ENCODE measurements at places on chromosomes 2 and 18.

GRCh38 chr18:44915213-44915612 is 234.5 kb downstream of the SETBP1 start:
- DNase-seq = no peak

DNA sequence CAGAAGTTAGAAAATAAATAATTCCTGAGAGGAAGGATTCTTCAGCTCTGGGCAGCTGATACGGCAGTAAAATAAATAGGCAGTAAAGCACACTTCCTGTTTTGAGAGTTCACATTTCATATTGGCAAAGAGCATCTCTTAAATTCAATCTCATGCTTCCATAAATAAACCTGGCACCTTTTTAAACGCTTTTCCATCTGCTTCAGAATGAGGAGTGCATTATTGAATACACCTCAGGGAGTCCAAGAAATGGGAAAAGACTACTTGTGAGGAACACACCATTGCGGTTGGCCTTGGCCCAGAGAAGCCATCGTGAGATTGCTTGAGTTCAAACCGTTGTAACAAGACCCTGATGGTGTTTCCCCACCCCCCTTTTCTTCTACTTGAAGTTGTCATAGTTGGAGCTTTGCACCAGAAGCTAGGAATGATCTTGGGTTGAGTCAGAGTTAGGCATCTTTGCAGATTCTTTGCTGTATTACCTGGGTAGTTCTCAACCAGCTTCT is 123.9 kb downstream of the RDH14 start:
- DNase-seq = no peak

DNA sequence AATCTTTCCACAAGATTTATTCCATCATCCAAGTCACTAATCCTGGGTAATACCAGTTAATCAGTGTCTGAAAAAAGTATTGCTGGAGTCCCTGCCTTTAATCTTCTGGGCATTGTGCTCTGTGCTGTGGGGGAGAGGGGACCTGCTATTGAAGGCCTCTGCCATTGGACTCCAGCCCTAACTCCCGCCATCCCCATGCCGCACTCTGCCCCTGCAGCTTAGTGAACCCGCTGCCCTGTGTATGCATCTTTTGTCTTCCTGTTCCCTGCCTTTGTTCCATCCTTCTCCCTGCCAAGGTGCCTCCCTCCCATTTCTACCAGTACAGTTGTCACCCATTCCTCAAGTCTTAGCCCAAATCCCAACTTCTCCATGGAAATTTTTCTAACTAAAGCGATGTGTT is 113.8 kb upstream of the EPAS1 start:
- DNase-seq = no peak

DNA sequence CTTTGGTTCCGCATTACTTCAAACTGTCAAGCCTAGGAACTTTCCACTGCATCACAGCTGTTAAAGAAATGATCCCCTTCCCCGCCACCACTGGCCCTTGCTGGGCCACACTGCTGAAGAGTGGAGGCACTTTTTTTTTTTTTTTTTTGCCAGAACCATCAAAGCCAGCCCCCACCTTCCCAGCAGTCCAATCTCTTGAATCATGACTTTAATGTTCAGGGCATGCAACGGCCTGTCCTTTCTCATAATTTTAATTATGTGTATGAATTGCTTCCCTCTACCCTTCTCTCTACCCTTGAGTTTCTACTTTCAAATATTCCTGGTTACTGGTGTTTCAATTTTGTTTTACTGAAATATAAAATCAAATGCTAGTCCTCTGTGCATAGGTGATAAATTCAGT is 102.1 kb upstream of the LMAN1 start:
- no peak for DNase-seq

- DNase-seq = no peak
These were observed 114.7 kb downstream of the MAP4K4 start for GRCh38 chr2:101812226-101812625.

DNA sequence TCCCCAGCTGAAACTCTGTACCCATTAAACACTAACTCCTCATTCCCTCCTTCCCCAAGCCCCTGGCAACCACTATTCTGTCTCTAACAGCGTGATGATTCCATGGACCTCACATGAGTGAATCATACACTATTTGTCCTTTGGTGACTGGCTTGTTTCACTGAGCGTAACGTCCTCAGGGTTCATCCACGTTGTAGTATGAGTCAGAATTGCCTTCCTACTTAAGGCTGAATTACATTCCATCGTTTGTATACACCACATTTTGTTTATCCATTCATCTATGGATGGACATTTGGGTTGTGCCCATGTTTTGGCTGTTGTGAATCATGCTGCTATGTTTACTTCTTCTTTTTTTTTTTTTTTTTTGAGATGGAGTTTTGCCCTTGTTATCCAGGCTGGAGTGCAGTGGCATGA is 19.6 kb upstream of the CABLES1 start:
- DNase-seq = no peak

DNA sequence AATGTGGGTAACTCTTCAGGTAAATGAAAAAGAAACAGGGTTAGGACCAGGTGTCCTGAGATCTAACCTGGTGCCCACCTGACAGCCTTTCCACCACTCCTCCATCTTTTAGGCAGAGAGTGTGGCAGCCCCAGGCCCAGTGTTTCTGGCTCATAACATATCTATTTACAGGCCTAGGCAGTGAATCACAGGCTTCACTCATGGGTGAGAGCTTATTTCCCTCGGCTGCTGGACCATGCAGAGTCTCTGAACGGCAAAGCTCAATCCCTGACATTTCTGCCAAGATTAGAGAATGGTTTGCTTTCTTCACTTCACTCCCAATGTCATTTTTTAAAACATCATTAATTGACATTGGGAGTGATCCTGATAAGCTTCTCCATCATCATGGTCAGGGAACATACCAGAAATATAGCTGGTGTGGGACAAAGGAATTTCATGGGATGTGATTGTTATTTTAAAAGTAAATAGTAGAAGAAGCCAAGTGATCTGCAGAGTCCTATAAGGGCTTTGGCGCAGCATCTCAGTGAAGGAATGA is 323.9 kb downstream of the SETBP1 start:
- DNase-seq = no peak

DNA sequence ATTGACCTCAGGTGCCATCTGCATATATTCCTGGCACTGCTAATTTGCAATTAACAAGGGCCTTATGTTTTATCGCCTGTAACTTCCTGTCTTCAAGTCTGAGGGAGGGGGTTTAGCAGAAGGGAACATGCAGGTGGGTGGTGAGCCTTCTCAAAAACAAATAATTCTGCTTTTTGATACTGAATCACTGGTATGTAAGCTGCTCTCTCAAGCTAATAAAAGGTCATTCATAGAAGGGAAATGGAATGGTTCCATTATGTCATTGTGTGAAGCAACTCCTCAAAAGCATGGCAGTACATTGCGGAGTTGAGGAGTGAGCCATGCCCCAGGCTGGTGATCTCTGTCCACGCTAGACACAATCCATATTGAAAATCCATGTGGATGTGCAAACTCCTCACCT is 414.8 kb upstream of the ID2 start:
- no peak for DNase-seq

- DNase-seq = no peak
These were observed 1337.2 kb upstream of the NRXN1 start for GRCh38 chr2:52369178-52369577.

DNA sequence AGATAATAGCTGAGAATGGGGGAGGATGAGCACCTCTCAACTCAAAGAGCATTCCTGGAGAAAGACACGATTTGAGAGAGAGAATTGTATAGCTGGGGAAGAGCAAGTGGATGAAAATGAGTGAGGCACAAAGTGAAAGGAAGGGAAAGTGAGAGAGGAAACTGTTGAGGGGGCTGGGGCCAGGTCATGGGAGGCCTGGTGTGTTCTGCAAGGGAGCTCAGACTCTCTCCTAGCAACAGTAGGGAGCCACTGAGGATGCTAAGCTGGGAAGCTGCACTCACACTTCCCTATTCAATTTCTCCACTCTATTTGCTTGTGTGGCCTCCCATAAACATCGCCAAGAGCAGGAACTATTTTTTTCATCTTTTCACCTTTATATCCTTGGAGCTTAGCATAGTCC is 14.8 kb downstream of the EVA1A start:
- no peak for DNase-seq

DNA sequence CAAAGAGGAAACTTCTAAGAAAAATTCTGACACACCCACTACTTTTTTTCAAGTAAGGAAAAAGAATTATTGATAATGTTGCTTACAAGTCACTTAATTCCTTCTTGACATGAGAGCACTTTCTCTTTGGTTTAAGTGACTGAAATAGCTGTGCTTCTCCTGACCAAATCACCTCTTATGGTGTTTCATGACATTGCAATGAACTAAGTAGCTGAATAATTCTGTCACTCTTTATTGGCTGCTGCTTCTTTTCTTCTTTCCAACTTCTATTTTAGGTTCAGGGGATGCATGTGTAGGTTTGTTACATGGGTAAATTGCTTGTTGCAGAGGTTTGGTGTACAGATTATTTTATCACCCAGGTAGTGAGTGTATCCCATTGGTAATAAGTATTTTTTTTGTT is 447.6 kb upstream of the NETO1 start:
- no peak for DNase-seq

DNA sequence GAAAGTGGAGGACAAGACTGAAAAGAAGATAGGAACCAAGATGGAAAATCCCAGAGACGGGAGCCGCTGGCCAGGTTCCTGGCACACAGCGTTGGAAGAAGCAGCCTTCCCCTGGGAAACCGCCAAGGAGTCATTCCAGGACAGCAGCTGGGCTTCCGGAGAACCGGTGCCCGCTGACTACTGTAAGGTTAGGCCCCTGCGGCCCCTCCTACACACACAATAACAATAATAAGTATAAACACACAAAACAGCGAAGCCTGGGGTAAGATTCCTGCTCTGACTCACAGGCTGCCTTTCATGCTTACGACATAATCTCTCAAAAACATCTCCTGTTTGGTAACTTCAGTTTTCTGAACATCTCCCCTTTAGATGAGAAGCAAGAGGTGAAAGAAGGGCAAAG is 28.1 kb upstream of the MYCN start:
- DNase-seq = no peak

- DNase-seq = no peak
These were observed 105.5 kb downstream of the RNF144A start for GRCh38 chr2:7022492-7023385.

DNA sequence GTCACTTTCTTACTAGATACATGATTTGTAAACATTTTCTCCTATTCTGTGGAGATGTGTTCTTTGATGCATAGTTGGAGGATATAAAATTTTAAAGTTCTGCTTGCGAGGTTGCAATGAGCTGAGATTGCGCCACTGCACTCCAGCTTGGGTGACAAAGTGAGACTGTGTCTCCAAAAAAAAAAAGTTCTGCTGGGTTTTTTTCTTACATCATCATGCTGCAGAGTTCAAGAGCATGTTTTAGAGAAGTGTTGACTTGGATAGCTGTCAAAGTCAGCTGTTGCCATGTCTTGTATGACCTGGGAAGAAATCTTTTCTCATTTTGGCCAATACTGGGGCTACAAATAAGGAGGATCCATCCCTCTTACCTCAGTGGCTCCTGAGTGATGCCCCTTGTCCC is 71.3 kb downstream of the UGGT1 start:
- no peak for DNase-seq

DNA sequence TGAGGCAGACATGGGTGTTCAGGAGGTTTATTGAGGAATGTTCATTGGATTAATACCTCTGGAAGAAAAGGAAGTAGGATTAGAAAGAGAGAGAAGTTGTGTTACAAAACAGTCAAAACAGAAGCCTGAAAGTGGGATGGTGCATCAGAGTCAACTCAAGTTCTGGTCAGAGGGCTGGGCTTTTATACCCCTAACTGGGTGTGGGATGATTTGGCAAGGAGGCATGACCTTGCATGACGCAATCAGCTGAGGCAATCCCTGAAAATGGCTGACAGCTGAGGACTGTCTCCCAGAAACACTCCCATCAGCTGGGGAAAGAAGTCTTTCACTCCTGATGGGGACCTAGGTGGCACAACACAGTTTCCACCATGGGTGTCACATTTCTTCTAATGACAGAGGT is 818.2 kb downstream of the SATB2 start:
- no peak for DNase-seq

DNA sequence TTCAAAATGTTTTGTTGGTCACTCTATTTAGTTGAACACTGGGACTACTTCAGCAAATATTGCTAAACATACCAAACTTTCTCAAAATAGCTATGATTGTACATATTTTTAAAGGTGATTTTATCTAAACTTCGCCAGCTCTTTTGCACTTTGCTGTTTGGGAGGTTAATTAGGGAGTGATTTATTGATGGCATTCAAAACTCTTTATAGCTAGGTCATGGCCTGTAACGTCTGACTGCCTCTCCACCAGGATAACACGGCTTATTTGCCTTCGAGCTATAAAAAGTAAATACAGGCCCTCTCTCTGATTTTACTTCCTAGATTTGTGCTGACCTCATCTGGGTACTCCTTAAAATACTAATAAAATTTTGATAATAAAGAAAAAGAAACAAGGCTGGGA is 931.9 kb downstream of the DCDC2C start:
- DNase-seq = no peak

DNA sequence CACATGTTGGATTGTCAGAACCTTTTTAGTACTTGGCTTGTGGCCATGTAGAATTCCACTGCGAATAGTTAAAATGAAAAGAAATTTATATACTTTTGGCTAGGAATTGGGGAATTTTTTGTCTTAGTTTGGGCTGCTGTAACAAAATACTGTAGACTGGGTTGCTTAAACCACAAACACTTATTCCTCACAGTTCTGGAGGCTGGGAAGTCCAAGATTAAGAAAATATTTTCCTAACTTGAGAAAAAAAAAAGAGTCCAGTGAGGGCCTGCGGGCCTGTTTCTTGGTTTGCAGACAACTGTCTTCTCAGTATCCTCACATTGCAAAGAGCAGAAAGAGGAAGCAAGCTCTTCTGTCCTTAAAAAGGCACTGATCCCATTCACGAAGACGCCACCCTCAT is 81.9 kb downstream of the CD226 start:
- DNase-seq = no peak

DNA sequence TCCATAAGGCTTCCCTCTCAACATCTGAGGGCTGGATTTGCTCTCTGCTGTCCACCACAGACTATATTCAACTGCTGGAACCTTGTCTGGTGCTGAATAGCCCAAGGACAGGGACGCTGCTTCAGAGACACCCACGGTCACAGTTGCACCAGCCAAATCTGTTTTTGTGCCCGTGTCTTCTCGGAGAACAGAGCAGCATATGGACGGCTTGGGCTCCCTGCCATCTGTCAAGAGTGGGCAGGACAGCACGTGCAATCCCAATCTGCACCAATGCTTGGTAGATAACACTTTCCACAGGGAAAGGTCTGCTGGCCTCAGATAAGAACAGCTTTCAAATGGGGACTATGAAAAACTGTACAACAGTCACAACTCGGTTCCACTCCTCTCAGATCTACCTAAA is 466.1 kb downstream of the TGIF1 start:
- no peak for DNase-seq

GRCh38 chr2:65504201-65504600 is 71.8 kb upstream of the SPRED2 start:
- no peak for DNase-seq

DNA sequence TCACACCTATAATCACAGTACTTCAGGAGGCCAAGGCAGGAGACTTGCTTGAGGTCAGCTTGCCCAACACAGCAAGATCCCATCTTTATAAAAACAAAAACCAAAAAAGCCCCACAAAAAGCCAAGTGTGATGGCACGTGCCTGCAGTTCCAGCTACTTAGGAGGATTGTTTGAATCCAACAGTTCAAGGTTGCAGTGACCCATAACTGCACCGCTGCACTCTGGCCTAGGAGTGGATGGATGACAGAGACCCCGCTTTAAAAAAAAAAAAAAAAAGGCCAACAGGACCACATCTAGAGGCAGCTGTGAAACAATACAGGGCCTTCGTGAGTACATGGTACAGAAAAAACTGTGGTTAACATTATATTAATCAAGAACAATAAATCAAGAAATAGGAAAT is 56.2 kb downstream of the PRPF40A start:
- no peak for DNase-seq

GRCh38 chr2:174897286-174897685 is 107.9 kb downstream of the CHN1 start:
- no peak for DNase-seq

Measured in activated CD8-positive, alpha-beta memory T cell treated with anti-CD3 and anti-CD28 coated beads, Interleukin-2, amount 50 U/mL, for 4 hours (primary cell).